ENCODE measurements at places on chromosomes 6 and 20.

DNA sequence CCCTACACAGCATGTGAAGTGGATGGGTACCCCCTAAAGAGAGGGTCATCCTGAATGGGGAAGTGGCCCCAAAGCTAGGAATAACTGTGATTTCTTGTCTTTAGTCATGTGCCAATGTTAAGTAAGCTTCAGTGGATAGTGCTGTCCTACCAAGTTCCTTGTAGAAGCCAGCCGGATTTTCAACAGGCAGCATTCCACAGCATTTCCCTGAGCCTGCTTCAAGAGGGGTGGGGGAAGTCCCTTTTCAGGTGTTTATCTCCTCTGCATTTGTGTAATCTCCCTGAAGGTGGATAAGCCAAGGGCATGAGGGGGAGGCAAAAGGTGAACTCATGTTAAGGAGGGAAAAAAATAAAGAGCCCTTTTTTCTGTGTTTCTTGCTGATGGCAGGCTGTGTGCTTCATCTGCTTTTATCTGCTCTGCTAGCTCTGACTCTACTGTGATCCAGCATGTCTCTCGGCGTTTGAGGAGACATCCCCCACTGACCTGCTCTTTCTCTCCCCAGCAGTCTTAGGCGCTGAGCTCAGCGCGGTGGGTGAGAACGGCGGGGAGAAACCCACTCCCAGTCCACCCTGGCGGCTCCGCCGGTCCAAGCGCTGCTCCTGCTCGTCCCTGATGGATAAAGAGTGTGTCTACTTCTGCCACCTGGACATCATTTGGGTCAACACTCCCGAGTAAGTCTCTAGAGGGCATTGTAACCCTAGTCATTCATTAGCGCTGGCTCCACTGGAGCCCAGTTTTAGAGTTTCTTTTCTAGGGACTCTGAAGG lies 1.9 kb downstream of the EDN1 start:
- DNase-seq, result no peak

- no peak for DNase-seq
Measured at GRCh38 chr6:124535299-124535698, 426.9 kb upstream of the RNF217 start.

- DNase-seq, result no peak
Measured at GRCh38 chr6:99780556-99780885, 173.9 kb downstream of the PRDM13 start.

- DNase-seq, result no peak
Measured at GRCh38 chr6:169618526-169619490, 83.0 kb downstream of the WDR27 start.

DNA sequence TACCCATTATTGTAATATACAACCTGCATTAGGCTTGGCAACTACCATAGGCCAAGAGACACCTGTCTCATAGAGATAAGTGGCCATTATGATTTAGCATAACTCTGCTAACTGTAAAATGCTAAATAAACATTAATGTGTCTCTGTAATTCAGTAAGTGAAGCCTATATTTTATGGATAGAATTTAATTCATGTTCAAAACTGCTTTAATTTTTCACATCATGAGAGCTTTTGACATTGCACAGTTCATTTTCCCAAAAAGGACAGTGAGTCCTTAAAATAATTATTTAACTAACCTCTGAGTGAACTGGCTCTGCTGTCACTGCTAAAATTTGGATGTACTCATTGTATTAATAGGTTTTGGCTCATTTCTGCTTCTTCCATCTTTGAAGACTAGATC lies 41.4 kb upstream of the TMX4 start:
- DNase-seq, result no peak

GRCh38 chr6:108838101-108838717 lies 10.0 kb upstream of the ARMC2 start:
- peak; percentile 36 for DNase-seq

DNA sequence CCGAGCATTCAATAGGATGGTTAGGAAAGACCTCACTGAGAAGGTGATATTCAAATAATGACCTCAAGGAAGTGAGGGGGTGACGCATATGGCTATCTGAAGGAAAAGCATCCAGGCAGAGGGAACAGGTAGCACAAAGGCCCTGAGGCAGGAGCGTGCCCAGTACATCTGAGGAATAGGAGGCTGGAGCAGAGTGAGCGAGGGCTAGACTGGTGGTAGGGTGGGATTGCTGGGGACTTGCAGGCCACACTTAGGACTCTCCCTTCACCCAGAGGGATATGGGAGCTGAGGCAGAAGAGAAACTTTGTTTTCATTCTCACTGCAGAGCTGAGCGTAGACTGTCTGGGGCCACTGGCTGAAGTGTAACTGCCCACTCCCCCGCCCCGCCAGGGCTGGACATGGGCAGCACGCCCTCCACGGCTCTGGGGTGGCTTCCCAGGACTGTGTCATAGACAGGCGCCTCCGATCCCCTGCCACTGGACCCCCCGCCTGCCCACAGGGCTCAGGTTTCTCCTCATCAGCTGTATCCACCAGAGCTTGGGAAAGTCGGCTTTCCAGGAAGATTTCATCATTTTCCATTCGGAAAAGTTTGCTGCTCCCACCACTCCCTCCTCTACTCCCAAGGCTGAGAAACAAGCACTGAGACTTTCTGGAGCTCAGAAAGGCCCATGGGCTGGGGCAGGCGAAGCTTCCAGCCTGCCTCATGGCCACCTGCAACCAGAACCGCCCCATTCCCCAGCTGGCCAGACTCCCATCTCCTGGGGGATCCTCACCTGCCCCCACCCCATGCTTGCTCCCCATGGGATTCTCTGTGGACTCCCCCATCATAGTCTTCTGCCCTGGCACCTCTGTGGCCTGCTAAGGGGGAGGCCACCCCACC lies 142.6 kb downstream of the MRPL14 start:
- DNase-seq, result no peak

- no peak for DNase-seq
Measured at GRCh38 chr6:120274547-120274946, 925.0 kb upstream of the MAN1A1 start.

DNA sequence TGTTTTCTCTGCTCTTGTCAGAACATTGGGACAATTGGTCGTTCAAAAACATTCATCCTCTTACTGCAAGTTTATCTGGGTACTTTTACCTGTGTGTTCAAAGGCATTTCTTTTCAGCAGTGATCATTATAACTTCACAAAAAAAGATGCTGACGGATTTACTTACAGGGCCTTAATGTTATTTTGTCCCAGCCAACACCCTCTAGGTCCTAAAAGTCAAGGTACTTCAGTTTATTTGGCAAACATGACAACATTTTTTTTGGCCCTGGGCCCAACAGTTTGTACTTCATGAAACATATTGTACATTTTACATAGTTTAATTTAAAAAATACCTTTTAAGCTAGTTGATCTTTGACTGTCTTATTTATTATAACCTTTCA lies 241.2 kb upstream of the TAB2 start:
- no peak for DNase-seq

DNA sequence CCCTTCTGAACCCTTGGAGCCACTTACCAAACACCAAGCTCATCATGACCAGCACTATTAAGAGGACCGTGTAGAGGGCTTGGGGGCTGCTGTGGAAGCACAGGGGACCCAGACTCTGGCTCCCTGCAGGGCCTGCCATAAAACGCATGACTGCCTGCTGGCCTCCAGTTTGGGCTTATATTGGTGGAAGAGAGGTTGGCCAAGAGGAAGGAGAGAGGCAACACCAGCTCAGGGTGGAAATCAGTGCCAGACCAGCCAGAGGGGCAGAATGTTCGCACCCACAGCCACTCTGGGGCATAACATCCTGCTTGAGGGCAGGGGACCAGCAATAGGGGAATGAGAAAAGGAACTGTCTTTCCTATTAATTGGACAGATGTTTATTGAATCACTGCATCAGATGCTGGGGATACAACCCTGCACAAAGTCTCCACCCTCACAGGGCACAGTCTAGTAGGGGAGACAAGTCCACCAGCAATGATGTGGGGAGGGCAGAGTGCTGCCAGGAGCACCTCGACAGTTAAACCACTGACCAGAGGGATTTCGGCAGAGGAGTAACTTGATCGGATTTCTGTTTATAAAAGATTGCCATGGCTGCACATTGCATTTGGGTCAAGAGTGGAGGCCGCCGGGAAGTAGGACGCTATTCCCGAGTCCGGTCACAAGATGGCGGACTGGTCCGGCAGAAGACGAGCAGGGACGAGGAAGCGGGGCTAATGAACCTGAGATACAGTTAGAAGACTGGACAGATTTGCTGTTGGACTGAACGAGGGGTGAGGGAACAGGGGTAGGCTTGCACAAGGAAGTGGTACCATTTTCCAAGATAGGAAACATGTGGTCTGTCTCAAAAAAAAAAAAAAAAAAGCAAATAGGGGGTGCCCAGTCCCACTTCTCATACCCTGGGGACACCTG lies at the start of gene LY6G5C:
Gene LY6G5C, minus strand, starts transcription at position 842 of the 909 bp plus-strand sequence. Its CDS starts 694 bp downstream, at position 148.
- no peak for DNase-seq
